ENCODE measurements at places on chromosomes 6 and 20.
A peak's percentile ranks its signal among the peaks of the same experiment; 100 is the strongest.

- DNase-seq: no peak
These were observed 394.3 kb downstream of the MAFB start for GRCh38 chr20:40294747-40295146.

DNA sequence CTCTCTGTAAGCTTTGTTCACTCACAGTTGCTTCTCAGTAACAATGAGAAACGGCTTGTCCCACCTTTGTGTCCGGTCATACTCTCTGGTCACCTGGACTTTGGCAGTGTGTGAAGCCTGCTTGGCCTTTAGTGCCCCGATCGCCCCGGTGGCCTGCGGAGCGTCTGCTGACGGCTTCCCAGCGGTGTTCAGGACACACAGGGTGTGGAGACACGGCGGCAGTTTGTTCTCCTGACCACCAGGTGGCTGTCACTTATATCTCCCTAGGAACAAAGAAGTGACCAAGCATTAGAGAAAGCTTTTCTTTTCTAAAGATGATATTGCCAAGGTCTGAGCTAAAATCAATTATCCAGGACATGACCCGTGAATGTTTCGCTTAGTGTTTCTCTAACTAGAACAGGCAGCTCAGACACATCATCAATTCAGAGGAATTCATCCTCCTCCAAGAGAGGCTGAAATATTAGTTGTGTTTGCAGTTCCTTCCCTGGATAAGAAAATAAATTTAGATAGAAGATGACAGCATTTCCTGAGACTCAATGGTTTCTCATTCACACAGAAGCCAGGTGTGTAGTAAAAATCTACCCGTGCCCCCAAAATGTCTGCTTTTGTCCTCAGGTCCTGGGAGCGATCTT is 167.4 kb upstream of the THBS2 start:
- DNase-seq: no peak

DNA sequence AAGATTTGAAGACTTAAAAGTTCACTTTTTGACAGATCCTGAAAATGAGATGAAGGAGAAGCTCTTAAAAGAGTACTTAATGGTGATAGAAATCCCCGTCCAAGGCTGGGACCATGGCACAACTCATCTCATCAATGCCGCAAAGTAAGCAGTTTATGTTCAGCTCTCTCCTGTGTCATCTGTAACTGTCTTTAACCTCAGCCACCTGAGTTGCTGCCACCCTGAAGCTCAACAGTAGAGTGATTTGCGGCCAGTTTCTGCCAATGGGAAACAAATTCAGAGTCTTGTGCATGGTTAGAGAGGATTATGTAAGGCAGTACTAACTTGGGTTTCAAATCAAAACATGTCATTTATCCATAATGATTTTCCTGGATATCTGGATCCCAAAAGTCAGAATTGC is 10.1 kb downstream of the TNFAIP3 start:
- no peak for DNase-seq

DNA sequence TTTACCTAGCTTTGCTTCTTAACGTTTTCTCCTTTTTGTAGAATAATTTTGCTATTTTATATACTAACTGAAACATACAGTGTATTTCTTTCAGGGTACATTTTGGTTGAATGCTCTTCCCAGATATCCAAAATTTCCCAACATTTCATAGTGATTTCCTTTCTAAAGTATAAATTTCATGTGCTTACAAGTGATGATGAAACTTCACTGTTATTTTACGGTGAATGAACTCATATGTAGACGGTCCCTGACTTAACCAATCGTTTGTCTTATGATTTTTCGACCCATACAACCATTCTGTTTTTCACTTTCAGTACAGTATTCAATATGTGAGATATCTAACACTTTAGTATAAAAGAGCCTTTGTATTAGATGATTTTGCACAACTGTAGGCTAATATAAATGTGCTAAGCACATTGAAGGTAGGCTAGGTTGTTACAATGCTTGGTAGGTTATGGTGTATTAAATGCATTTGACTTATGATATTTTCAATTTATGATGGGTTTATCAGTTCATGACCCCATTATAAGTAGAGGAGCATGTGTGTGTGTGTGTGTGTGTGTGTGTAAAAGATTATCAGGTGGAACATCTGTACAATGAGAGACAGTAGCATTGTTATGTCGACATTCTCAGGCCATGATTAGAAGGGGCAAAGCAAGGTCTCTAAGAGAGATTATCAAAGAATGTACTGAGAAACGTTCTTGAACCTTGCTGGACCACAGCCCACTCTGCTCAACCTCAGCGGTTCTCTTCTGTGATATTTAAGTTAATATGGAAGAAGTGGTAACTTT is 20.9 kb downstream of the HIVEP1 start:
- DNase-seq: no peak

DNA sequence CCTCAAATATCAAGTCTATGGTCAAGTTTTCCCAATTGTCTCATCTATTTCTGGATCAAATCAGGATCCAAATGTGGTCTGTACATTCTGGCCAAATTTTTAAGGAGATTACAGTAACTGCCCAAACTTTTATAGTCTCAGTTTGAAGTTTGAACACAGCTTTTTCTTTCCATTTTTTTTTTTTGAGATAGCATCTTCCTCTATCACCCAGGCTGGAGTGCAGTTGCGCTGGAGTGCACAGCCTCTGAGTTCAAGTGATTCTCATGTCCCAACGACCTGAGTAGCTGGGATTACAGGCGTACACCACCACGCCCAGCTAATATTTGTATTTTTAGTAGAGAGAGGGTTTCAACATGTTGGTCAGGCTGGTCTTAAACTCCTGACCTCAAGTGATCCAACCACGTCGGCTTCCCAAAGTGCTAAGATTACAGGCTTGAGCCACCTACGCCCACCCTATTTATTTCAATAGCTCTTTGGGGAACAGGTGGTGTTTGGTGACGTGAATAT is 84.9 kb upstream of the CARMIL1 start:
- peak; percentile 54 for DNase-seq

DNA sequence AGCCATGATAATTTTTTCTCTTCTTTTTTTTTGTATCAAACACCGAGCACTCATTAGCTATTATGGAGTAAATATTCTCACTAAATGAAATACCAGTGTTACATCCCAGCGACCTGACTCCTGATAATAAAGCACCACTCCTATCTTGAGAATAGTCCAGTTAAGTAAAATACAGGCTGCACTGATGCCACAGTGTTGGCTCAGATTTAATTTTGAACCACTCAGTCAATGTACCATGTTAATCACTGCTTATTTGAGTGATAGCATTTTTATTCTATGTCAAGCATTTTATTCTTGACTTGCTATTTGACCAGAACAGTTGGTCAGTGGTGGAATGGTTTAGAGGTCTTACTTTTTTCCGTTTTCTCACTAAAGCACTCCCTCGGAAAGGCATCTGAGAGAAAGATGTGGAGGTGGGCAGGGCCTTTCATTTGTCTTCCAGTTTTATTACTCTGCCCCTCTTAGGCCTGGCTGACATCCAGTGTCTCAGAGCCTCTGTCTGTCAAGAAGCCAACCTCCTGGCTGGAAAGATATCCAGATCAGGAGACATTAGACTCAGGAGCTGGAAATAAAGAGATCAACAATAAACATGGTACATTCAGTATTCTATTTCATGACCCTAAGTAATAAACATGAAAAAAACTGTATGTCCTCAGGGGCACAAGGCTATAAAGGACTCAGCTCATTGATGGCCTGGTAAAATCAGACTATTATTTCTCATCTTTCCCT is 457.8 kb downstream of the EPM2A start:
- no peak for DNase-seq

DNA sequence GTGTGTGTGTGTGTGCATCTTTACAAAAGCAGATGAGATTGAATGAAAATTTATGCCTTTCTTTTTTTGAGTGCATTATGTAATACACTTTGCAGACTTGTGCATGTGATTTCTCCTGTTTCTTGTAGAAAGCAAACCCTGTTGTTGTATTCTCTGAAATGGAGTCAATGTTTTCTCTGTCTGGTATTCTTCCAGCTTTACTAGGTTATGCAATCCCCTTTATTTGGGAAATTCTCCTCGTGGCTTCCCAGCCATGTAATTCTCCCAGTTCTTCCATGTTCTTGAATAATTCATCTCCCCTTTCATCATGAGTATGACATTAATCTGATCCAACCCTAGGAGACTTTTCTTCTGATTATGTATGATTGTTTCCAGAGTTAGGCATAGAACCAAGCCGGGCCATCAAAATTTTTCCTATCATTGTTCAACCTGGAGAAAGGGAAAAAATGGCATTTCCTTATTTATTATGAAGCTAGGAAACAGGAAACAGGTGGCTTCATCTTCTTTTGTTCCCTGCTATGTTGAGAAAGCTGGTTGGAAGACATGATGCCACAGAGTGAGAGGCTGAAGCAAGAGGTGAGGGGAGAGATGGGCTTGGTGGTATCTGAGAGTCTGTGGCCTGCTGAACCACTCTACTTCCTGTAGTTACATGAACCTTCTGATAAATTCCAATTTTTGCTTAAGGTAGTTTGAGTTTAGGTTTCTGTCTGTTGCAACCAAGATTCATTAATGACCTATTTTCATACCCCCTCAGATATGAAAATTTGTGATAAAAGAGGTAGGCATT is 68.8 kb downstream of the PRL start:
- DNase-seq: no peak

- DNase-seq: no peak
These were observed 31.9 kb upstream of the ANKEF1 start for GRCh38 chr20:10002866-10003265.

GRCh38 chr6:89071036-89071435 is 9.5 kb upstream of the PNRC1 start:
- no peak for DNase-seq

- peak; percentile 7 for DNase-seq
These were observed 206.8 kb downstream of the TINAG start for GRCh38 chr6:54515013-54515412.

- no peak for DNase-seq
These were observed 8.6 kb upstream of the FRMD1 start for GRCh38 chr6:168087436-168088160.

GRCh38 chr6:33904050-33904746 is 100.4 kb upstream of the MLN start:
- peak; percentile 16 for DNase-seq

DNA sequence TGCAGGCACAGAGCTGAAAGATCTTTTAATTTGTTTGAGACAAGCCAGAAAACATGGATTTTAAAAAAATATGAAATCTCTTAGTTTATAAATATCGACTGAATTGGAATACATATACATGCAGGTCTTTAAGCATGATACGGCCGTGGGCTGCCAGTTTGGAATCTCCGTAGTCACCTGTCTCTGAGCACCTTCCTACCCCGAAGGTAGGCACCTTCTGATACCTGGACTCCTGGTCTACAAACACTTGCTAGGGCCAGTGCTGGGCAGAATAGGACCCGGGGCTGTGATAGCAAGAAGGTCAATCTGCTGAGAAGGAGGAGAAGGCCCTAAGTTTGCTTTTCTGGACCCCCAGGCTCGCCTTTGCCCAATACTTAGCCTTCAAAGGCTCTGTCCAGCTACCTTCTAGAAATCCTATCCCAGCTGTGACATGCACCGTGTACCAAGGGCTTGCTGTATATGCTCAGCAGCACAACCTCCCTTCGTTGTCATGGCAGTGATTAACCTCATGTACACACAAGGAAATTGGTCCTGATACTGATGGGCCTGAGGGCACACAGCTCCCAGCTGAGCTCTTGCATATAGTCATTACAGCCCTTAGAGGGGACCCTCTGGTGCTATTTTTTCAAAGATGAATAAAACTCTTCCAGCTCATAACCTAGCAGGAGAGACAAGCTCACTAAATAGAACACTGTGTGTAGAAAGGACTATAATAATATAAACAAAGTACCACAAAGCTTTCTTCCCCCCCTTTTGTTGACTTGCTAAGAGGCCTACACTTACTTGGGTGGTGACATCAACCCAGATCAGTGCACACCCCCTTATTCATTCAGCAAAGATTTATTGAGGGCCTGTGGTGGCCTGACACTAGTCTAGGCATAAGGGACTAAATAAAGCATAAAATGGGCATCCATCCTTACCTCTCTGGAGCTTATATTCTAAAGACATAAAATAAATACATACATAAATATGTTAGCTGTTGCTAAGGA is 17.7 kb downstream of the SNPH start:
- no peak for DNase-seq

- DNase-seq: no peak
These were observed 2.4 kb downstream of the KLC4 start for GRCh38 chr6:43061861-43062260.

- DNase-seq: no peak
These were observed 115.6 kb downstream of the KIF13A start for GRCh38 chr6:17871836-17872235.

DNA sequence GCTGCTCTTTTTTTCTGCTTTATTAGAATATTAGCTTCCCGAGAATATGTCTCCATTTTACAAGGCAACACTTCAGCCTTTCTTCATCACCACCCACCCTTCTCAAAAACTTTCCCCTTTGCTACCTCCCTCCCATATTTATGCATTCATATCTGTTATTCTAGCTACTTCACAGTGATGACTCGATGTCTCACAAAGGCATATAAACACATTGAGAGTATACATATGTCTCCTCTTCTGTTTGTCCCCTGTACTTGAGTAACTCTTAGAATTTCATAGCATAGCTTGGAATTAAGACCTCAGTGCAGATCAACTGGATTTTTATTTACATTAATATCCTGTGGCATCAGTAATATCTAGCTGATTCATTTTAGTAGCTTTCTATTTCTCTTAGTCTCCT is 6.5 kb downstream of the RNF144B start:
- DNase-seq: no peak

DNA sequence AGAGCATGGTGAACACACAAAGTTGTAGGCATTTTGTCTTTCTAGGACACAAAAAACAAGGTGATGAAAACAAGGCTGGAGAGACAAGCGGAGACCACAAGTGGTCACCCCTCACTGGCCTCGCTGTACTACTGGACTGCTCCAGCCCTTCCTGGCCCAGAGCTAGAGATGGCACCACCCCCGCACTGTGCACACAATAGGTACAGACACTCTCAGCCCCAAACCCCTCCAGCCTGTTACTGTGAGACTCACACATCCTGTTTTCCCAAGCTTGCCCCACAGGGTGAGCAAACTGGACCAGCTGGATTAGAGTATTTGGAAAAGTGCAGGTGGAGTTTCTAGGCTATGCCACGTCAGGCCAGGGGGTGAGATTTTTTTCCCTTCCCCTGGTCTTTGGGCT is 8.4 kb upstream of the ZSWIM1 start:
- no peak for DNase-seq

- DNase-seq: no peak
These were observed 13.6 kb upstream of the MYMX start for GRCh38 chr6:44202972-44203750.

- DNase-seq: no peak
These were observed 17.0 kb upstream of the CD109 start for GRCh38 chr6:73679009-73679408.

GRCh38 chr6:40022867-40023266 is 88.6 kb upstream of the MOCS1 start:
- no peak for DNase-seq

- no peak for DNase-seq
These were observed 43.4 kb downstream of the OGFRL1 start for GRCh38 chr6:71332012-71332411.
